ENCODE measurements at places on chromosomes 2 and 18.

DNA sequence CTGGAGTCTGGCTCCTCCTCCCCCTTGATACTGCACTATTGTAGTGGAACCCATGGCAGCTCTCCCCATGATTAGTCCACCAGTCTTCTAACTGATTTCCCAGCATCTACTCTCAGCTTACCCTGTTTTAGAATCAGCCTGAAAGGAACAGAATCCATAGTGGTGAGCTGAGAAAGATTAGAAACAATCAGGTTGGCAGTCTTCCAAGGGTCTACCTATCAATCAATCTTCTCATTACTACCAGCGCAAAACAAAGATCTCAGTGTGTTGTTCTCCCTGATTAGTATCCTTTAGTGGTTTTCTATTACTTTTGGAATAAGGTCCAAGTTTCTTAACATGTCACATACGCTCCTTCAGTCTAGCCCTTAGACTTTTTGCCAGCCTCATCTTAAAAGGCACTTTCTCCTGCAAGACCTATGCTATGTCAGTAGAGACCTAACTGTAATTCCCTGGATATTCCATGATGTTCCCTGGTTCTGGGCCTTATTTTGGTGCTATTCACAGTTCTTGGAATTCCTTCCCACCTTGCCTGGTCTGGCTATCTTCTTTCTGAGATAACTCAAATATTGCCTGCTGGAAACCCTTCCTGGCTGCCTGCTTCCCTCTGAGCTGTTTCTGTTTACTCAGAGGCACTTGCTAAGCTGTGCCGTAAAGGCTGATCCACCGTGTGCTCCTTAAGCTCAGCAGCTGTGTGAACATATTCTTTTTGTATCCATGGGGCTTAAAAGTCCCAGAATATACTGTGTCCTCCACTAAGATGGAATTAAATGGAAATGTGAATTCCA lies 32.6 kb downstream of the LAMA3 start:
- DNase-seq = no peak

DNA sequence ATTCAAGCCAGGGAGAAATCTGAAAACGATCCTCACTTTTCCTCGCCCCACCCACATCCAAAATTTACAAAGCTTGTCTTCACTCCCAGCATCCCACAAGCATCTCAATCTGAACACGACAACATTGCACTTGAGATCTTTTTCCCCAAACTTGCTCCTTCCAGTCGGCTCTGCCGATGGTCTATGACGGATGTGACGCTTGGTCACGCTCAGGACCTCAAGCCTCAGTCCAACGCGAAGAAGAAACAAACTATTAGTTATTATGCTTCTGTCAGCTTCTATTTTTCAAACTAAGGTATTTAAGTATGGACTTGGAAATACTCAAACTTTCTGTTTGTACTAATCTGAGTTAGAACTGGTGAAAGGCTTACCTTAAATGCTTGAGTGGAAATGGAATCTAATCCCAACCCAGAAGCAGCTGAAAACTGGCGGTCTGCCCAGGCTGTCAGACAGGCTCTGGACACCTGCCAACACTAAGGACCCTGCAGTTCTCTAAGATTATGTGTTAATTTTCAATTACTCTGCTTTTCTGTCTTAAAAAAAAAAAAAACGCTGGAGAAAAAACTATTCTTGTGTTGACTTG lies 132.1 kb upstream of the DNMT3A start:
- no peak for DNase-seq

- DNase-seq = no peak
These were observed 235.6 kb downstream of the BCL11A start for GRCh38 chr2:60317844-60318243.

DNA sequence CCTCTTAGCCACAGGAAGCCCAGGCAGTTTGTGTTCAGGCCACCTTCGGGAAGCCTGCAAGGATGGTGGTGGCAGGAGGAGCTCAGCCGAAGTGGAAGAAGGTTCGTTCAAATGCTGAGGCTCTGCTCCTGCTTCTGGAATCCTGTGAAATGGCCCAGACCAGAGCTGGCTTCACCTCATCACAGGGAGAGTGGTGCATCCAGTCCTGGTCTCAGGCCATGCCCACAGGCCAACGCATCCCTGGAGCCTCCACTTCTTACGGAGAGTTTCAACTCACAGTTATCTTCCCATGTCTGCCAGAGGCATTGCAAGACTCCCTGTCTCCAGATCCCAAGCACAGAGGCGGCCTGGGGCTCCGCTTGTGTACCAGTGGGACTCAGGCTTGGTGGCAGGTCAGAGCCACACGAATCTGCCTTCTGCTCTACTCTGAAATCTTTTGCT lies 82.3 kb downstream of the NDUFA10 start:
- no peak for DNase-seq

DNA sequence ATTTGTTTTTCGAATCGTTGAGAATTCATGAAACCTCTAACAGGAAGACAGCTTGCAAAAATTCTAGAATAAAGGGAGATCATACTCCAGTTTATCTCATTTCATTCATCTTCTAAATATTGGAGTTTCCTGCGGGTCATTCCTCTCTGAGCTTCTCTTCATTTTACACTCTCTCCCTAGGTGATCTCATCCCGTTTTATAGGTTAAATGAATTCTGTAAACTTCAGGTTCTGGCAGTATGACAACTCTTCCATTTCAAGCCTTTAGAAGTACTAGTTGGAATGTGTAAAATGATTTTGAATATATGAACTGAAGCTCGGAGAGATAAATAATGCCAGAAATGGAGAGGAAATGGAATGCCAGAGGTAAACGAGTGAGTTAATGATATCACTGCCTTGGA lies 312.4 kb downstream of the METTL4 start:
- no peak for DNase-seq

DNA sequence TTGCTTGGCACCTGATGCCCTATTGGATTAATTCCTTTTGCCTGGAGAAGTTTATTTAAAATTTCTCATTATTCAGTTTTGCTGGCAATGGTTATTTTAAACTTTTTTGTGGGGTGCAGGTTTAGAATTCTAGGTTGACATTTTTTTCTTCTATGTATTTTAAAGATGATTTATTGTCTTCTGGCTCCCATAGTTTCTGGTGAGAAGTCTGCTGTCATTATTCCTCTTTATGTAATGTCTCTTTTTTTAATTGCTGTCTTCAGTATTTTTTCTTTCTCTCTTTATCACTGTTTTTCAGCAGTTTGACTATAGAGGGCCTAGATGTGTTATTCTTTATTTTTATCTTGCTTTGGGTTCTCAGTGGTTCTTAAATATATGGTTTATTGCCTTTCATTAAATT lies 182.2 kb upstream of the STON1 start:
- no peak for DNase-seq

DNA sequence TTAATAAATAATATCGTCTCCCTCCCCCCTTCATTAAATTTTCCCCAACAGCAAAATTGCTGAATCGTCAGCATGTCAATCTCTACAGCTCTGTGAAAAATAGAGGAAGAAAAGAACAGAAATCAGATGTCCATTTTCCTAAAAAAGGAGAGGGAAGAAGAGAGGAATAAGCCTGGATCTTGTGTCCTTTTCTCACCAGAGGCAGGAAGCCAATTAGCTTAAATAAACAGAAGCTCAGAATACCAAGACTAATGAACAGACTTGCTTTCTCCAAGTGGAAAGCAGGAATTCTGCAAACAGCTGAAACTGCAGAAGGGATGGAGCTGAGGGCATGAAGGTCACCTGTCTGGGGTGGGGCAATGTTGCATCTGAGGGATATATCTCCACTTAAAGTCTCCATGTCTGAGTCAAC lies 265.7 kb downstream of the CCDC85A start:
- DNase-seq = no peak

DNA sequence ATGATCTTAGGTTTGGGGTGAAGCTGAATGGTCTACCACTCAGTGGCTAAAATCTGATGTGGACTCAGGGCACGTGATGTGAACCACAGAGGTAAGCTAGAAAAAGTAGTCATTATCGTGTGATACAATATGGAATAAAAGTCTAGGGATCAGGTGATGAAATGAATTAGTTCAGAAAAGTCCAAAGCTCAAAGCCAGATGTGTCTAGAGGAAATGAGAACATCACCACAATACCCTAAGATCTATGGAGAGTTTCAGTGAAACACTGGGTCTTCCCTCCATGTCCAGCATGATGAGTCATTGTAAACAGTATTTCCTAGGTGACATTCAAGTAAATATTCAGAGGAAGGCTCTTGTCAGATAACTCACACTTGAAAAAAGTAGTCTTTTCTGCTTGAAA lies 1257.4 kb upstream of the ZEB2 start:
- no peak for DNase-seq

- no peak for DNase-seq
These were observed 40.3 kb downstream of the RRM2 start for GRCh38 chr2:10162586-10163497.

DNA sequence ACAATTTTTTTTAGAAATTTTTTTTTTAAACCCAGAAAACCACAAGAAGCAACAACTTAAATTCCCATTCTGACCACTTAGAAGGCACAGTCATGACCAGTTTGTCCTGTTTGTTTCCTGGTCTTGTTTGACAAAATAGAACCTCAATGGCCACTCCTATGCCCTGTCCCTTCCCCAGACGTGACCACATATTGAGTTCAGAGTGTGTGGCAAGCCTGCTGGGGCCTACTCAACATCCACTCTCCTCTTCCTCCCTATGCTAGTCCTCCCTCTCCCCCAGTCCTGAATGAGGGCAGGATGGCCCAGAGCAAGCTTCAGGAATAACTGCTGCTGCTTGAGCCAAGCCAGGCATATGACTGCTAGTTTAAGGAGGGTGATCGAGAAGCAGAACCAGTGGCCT lies 89.6 kb downstream of the PRELID3A start:
- DNase-seq = no peak

DNA sequence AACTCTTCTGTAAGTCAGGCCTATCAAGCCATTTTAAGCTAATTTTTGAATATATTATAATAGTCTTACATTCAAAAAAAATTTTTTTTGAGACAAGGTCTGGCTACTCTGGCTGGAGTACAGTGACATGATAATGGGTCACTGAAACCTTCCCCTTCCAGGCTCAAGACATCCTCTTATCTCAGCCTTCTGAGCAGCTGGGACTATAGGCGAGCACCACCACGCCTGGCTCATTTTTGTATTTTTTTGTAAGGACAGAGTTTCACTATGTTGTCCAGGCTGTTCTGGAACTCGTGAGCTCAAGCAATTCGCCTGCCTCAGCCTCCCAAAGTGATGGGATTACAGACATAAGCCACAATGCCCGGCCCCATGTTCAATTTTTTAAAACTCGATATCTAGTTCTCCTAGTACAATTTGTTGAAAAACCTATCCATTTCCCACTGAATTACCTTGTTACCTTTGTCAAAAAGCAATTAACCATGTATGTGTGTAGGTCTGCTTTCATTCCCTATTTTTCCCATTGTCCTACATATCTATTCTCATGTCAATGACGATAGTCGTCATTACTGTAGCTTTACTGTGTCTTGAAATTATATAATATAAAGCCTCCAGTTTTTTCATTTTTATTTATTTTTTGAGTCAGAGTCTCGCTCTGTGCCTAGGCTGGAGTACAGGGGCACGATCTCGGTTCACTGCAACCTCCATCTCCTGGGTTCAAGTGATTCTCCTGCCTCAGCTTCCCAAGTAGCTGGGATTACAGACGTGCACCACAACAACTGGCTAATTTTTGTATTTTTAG lies 44.8 kb downstream of the YES1 start:
- no peak for DNase-seq

GRCh38 chr18:11147371-11147951 lies 1.9 kb downstream of the PIEZO2 start:
- DNase-seq = no peak

- no peak for DNase-seq
These were observed 131.0 kb downstream of the TCF4 start for GRCh38 chr18:55457028-55457427.

- no peak for DNase-seq
These were observed 5.4 kb upstream of the SLC3A1 start for GRCh38 chr2:44269831-44270230.

GRCh38 chr18:1034971-1035370 lies 130.3 kb downstream of the ADCYAP1 start:
- no peak for DNase-seq

GRCh38 chr2:25420820-25421237 lies 79.1 kb upstream of the DNMT3A start:
- DNase-seq = no peak

- DNase-seq = no peak
These were observed 16.9 kb downstream of the PID1 start for GRCh38 chr2:229254206-229254605.

DNA sequence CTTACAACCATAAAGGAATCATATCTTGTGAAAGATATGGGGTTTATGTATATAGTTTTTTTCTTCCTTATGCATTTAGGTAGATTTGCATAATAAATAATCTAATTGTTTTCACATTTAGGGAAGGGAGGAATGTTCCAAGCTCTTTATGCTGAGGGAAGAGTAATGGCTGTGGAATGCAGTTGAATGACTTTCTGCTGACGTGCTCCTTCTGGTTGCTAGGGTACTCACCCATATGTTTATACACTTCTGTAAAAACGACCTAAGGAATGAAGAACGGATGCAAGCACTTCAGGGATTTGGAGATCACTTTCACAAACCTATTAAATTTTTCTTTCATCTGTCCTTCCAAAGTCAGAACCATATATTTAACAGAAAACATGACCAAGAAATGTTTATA lies 29.2 kb upstream of the PPP4R1 start:
- DNase-seq = no peak

- no peak for DNase-seq
These were observed 591.3 kb upstream of the SYT4 start for GRCh38 chr18:43868497-43868995.

All from stimulated activated CD4-positive, alpha-beta T cell treated with anti-CD3 and anti-CD28 coated beads, Interleukin-12 subunit alpha, Interleukin-12 subunit beta, amount 100 ng/mL, for 4 hours (primary cell).